Fibroblast of the conjunctiva (primary cell): ENCODE measurements at places on chromosomes 6 and 20.

DNA sequence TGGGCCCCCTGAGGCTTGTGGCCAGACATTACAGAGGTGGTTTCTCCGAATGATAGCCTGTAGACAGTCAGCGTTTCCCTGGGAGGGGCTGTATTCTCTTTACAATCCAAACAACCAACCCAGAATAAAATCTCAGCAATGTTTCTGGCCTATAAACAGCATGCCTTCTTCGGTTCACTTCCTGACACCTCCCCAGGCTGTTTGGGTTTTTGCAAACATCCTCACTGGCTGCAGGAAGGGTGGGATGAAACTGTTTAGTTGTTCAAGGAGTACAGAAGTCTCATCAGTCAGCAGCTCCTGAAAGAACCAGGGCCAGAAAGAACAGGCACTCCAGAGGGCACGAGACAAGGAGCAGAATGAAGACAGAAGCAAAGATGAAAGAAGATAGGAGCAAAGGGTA lies 350.0 kb downstream of the QKI start:
- no peak for DNase-seq

DNA sequence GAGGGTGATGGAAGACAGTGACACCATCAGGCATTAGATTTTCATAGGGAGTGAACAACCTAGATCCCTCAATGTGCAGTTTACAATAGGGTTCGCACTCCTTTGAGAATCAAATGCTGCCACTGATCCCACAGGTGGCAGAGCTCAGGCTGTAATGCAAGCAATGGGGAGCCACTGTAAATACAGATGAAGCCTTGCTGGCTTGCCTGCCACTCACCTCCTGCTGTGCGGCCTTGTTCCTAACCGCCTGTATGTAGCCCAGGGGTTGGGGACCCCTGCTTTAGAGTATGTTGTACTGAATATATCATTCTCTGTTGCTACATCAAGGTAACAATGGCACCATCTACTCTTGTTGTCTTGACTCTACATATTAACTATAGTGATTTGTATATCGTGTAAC lies 37.1 kb downstream of the TPD52L1 start:
- no peak for DNase-seq

DNA sequence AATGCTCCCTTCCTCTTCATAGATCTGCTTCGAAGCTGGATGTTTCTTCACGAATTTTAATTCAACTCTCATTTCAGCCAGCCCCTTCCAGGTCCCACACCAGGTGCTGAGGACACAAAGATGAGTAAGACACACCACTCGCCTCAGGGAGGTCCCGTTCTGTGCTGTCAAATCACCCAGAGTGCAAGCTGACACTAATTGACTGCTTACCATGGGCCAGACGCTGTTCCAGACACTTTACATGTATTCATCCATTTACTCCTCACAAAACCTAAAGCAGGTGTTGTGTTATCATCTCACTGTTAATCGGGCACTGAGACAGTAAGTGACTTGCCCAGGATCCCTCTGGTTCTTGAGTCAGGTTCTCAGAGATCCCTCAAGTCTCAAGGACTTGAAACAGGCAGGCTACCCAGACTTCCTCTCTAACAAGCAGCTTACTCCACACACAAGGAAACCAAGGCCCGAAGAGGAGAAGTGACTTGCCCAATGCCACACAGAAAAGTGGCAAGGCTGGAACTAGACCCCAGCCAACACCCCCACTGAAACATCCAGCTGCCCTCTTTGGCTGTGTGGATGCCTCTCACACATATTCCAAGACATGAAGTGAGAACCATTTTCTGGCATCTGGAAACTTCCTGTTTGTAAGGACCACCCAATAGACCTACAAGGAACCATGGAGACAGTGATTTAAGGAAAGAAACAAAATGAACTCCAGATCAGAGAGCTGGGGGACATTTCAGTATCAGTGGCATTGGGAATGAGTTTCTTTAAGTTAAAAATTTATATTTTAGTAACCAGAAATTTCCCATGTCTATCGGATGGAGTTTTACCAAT lies 174.5 kb downstream of the CDC5L start:
- DNase-seq: no peak

- DNase-seq: no peak
Observed at GRCh38 chr6:6582131-6582530, 6.4 kb upstream of the LY86 start.
